CD4-positive, alpha-beta T cell (primary cell): ENCODE measurements at places on chromosomes 6 and 20.

DNA sequence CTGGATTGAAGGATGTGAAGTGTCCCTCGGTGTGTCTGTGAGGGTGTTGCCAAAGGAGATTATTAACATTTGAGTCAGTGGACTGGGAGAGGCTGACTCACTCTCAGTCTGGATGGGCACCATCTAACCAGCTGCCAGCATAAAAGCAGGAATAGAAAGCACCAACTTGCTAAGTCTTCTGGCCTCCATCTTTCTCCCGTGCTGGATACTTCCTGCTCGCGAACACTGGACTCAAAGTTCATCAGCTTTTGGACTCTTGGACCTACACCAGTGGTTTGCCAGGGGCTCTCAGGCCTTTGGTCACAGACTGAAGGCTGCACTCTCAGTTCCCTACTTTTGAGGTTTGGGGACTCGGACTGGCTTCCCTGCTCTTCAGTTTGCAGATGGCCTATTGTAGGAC is 220.3 kb upstream of the LRFN2 start:
- no peak for DNase-seq

DNA sequence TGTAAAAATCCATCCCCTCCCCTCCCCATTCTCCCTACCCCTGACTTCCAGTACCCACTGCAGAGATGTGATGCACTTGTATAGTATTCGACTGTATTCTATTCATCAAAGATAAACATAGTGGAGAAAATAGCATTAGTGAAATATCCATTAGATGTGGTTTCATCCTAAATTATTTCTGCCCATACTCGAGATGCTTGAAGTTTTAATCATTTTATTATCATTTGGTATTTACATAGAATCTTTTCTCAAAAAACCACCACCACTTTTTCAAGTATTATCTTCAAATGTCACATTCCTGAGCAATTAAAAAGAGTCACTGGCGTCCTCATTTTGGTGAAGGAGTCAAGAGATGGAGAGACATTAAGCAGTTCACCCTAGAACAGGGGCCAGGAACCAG is 181.9 kb downstream of the HAO1 start:
- DNase-seq: no peak

- no peak for DNase-seq
These were observed 16.5 kb upstream of the EFHC1 start for GRCh38 chr6:52403627-52404026.

- no peak for DNase-seq
These were observed 955 bp upstream of the SLC26A8 start for GRCh38 chr6:36025260-36025931.

DNA sequence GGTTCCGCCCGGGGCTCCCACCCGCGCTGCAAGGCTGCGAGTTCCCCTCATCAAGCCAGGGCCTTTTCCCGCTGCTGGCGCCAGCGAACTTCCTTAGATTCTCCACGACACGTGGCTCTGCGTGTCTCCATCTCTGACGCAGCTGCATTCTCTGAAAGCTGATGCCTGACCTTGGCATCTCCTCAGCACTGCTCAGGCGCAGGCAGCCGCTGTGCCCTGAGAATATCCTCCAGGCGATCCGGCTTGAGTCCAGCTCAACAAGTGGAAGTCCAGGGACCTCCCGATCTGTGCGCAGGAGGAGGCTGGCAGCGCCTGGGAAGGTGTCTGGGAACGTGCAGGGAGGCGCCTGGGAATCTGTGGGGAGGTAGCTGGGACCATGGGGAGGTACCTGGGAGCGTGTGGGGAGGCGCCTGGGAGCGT is 171.2 kb upstream of the THBS2 start:
- no peak for DNase-seq
